ENCODE measurements at places on chromosomes 12 and 14.

GRCh38 chr14:63435838-63436237, 107.3 kb downstream of the PPP2R5E start:
- no peak for DNase-seq

GRCh38 chr14:100677554-100678468, 48.9 kb upstream of the DLK1 start:
- DNase-seq = no peak

- DNase-seq = no peak
These were observed 269.9 kb upstream of the RGS6 start for GRCh38 chr14:71662291-71662790.

- no peak for DNase-seq
These were observed 3.2 kb downstream of the KRT86 start for GRCh38 chr12:52277486-52278245.
